ENCODE measurements at places on chromosomes 1 and 21. TPM values are rescaled to one million over a fixed set of nuclear protein-coding genes. Genes with fewer than 3 reads are reported as not detected.

DNA sequence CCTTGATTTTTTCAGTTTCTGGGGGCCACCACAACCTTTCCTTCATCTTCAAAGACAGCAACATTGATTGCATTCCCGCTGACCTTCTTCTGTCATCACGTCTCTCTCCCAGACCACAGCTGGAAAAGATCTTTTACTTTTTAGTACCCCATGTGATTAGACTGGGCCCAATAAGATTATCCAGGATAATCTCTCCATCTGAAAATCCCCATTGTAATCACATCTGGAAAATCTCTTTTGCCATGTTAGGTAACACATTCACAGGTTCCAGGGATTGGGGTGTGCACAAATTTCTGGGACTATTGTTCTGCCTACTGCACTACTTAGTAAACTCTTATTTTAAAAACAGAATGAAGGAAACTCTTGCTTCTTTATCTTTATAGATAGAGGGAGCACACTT lies 47.1 kb upstream of the INSL5 start:
- no peak for DNase-seq

DNA sequence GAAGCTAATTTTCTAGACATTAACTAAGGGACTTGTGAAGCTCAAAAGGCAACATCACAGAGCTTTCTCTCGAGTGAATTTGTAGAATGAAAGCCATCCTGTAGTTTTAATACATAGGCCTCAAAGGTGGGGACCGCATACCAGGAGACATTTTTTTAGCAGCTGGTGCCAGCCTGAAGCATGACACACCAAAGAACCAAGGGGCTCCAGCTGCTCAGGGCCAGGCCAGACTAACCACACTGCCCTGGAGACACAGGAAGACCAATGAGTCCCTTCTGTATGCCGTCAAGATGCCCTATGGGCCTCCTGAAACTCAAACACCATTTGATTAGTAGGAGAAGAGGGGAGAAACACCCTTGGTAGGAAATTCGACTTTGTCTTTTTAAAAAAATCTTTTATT lies 113.9 kb upstream of the CACNA1E start:
- no peak for DNase-seq

The CYP4A22 gene
- 0.46 TPM for total RNA-seq

The FYB2 gene
- total RNA-seq = not detected

- DNase-seq = peak; percentile 70
Measured at GRCh38 chr1:91564888-91565701, 64.4 kb downstream of the CDC7 start.

DNA sequence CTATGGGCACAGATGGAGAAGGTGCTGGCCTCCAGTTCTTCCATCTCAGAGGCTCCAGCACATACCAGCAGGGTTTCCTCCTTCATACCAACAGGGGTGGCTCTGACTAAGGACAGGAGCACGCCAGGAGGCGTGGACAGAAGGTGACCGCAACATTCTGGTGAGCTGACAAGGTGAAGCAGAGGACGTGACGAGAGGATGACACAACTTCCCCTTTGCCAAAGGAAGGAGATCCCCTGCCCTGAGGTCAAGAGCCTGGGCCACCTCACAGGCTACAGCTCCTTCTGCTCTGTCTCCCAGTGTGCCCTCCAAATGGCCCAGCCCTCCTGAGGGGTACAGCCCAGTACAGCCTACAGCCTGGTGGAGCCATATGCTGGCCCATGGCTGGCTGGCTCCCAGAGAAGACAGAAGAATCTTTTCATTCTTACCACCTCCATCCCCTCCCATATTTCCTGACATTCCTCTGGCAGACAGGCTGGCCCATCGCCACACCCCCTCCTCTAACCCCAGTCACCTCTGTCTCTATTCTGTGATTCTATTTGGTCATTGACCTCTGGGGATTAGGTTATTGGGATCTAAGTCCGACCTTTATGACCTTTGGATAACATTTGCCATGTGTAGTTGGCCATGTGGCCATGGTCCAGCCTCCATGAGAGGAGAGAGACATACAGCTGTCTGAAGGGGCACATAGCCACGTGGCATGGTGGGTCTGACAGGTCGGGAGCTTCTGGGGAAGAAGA lies 5.1 kb upstream of the LAMB3 start:
- DNase-seq = no peak
